ENCODE measurements at places on chromosomes 5 and 9.

DNA sequence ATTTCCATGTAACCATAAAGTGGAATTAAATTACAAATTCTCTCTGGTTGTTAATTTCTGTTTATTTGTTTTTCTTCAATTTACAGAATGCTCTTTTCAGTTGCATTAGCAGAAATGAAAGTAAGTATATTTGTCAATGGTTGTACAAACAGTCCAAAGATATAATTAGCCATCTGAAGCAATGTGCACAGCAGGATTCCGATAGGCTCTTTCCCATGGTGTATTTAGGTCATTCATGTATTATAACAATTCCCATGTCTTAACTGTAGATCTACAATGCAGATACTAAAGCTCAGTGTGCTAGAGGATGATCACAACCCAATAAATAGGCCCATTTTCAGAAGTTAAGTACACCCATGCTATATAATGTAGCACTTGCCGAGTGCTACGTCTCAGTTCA is 43.8 kb downstream of the RECK start:
- DNase-seq = no peak

DNA sequence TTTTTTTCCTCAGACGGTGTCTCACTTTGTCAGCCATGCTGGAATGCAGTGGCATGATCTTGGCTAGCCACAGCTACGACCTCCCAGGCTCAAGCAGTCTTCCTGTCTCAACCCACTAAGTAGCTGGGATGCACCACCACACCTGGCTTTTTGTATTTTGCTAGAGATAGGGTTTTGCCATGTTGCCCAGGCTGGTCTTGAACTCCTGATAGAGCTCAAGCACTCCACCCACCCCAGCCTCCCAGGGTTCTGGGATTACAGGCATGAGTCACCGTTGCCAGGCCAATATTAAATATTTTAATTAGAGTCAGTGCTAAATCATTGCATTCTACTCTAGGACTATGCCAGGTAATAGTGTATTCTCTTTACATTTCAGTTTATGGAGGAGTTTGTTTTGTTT is 41.5 kb downstream of the UBE2R2 start:
- no peak for DNase-seq

DNA sequence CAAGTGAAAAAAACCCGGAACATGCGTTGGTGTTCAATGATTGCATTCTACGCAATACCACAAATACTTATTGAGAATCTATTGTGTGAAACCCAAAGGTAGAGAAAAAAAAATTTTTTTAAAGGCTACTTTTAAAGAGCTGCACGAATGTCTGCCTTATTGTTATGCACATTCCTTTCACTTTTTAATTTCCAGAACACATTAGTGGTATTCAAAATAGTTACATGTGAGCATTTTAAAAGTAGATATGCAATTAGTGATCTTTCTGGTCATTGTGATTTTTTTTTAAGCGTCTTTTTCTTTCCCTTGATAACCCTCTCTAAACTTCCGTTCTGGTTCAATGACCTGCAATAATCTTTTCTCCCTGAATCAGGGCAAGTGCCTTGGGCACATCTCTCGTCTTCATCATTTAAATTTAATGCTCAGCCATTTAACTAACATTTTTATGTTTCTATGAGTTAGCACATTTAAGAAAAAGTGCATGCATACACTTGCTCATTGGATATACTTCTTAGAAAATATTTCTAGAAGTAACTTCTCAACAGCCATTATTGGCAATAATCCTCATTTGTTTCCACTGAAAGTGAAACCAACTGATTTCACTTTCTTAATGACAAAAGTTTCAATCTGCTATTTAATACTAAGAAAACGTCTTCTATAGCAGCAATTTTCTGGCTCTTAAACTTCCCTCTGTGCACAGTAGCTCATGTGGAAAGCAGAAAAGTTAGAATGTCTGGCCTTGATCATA is 80.3 kb downstream of the CDH6 start:
- no peak for DNase-seq

GRCh38 chr5:92470770-92471169 is 1087.7 kb upstream of the ARRDC3 start:
- no peak for DNase-seq

DNA sequence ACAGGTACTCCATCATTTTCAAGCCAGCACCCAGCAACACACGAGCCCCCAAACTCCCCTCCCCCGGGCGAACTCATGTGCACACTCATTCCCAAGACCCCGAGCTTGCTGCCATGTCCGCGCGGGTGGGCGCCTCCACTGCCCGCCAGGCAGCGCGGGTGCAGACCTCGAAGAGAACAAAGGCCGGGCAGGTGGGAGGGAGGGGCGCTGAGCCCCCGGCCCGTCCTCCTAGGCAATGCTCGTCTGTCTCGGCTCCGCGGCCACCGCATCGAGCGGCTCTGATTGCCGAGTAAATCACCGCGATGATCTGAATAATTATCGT is 47.1 kb upstream of the PSD2 start:
- no peak for DNase-seq

- DNase-seq = no peak
Measured at GRCh38 chr5:96709152-96709821, 47.1 kb downstream of the CAST start.

- DNase-seq = no peak
Measured at GRCh38 chr5:25716680-25717079, 1071.9 kb upstream of the CDH10 start.

- DNase-seq = no peak
Measured at GRCh38 chr9:31740705-31741104, 643.7 kb upstream of the ACO1 start.

DNA sequence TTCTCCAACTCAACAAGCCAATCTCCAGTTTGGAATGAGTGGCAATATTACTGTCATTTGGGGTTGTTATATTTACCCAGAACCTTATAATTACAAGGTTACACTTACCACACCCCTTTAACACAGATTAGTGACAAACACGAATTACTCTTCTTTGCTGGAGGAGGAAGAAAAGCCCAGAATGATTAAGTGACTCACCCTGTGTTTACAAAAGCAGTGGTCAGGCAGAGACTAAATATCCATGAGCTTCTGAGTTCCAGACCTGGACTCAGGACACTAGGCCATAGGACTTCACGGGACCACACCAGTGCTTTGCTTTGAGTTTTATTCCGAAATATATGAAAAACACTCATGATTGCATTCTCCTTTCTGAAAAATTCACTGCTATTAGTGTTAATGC is 370.8 kb downstream of the TLE1 start:
- DNase-seq = no peak

GRCh38 chr5:67156976-67157583 is 39.5 kb downstream of the CD180 start:
- no peak for DNase-seq

DNA sequence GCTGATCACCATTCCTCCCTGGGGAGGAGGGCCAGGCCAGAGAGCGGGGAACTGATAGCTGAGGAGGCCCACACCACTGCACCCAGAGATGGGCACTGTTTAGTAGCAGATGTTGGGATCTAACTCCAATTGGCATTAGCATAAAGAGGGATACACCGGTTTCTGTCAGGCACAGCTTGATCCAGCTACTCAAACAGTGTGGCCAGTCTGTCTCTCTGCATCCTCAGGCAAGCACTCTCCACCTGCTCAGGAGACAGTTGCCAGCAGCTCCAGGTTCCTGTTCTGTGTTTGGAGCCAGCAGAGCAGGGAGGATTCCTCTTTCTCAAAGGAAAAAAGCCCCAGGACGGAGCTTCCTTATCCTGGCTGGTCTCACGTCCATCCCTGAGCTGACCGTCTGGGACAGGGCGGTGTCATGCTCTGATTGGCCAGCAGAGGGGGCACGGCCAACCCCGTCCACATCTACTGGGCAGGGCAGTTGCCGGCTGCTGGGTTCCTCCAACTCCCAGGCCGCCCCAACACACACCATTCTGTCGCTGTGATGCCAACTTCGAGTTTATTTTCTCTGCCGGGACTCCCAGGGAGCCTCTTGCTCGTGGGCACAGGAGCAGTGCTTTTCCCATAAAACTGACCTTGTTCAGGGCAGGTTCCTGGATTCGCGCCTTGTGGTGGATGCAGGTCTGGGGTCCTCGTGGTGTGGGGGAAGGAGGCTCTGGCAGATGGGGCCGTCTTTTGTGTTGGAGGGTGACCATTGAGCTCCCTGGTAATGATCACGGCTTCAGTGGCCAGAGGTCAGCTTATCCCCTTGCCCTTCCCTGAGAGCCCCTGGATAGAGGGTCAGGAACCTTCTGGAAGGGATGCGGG is 47.9 kb downstream of the COL5A1 start:
- no peak for DNase-seq
